Heart right ventricle (tissue), 16 donors: ENCODE measurements at places on chromosomes 3 and 15. TPM values are rescaled to one million over a fixed set of nuclear protein-coding genes. Genes with fewer than 3 reads are reported as not detected.

GRCh38 chr15:76006136-76006778 lies 6.0 kb downstream of the NRG4 start:
- DNase-seq: no peak

GRCh38 chr3:186990277-186990676 lies 60.0 kb downstream of the ST6GAL1 start:
- DNase-seq: no peak

Gene NEK11
- 1.0 TPM for polyA plus RNA-seq

DNA sequence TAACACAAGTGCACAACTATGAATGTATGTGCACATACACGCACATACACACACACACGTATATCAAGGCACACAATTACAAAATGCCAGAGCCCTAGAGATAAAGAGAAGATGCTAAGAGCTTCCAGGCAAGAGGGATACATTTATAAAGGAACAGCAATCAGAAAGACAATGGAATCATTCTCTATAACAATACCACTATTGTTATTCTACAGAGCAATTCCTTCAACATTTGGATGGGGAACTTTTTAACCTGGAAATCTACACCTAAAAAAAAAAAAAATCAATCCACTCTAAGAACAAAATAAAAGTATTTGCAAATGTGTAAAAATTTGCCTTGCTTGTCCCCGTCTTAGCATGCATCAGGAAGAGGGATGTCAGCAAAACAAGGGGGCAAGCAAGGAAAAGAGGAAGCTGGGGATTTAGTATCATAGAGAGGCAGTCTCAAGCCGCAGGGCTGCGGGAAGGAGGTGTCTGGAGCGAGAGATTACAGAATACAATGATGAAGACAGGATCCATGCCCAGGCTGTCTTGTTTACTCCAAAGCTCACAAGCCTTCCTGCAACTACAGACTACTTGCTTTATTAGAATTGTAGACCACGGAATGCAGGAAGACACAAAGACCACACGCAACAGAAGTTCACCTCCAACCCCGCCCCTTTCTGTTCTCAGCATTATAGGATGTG lies 220.2 kb downstream of the NTRK3 start:
- no peak for DNase-seq

GRCh38 chr15:80940331-80940730 lies 49.3 kb downstream of the MESD start:
- DNase-seq: no peak

DNA sequence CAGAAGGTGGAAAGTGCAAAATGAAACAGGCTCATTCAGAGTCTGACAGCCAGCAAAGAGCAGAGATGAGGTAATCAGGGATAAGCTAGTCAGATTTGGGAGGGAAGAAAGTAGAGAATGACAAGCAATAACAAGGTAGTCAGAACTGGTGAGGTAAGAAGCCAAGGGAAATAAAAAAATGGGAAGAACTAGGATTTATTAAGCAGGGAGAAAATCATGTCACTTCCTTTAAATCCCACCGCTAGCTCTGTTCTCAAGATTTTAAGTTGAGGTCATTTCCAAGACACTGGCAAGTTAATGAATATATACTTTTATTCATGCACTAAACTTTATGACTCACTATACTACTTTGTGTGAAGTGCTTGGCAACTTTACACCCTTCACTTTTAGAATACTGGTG lies 1106.8 kb downstream of the IGSF11 start:
- DNase-seq: no peak

Gene KNG1
- 0.07 TPM for polyA plus RNA-seq

DNA sequence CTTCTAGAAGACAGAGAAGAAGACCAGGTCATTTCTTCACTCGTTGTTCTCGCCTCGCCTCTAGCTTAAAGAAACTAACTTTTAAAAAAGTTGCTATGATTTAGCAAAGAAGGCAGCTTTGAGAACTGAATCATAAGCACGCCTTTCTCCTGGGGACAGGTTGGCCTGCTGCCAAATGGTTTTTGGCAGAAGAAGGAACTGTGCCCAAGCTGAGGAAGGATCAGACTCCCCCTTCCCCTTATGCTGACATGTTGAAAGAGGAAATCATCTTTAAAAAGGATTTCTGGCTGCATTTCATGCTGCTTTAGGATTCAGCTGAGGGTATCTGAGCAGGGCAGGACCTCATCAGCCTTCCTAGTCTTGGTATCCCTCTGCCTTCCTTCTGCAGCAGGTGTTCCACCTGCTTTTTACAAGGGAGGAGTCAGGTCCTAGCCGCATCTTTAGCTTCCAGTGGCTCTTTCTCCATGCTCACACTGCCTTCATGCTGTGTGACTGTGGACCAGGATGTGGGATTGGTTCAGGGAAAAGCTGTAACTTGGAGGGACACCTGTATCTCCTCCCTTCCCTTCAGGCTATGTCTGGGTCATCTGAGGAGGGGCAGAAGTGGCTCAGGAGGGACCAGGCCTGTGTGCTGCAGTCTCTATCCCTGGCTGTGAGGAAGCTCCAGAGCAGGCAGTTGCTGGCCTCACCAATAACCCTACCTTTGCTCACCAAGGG lies 34.1 kb upstream of the HACD2 start:
- peak; percentile 67 for DNase-seq

GRCh38 chr3:150096700-150097587 lies 126.2 kb upstream of the PFN2 start:
- DNase-seq: no peak

DNA sequence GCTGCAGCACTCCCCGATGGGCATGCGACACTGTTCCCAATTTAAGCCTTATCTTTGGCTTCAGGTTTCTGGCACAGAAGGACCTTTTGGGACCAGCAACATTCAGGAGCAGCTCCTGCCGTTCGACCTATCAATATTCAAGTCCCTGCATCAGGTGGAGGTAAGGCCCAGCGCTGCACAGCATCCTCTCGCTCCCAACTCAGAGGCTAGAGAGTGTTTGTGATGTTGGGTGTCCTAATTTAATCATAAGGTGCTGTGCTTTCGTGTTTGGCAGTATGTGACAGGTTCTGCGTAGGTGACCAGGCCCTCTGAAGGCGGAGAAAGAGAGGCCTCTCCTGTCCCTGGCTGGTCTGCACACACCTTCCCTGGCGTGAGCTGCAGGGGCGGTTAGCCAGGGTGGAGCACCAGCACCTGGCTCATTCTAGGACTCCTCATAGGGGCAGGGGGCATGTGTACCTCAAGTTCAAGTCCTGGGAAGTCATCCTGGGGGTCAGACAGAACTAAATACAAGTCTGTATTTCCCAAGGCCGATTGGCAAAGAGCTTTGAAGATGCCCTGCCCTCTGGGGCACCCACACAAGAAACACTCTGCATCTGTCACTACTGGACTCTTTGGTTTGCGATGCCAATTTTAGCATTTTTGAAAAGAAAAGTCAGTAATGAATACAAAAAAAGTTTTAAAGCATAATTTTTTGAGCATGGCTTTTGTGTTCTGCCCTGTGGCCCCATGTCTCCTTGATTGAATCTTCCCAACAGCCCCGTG lies 17.0 kb downstream of the NISCH start:
- DNase-seq: peak; percentile 14

GRCh38 chr3:171700653-171701052 lies 109.6 kb downstream of the PLD1 start:
- DNase-seq: no peak

DNA sequence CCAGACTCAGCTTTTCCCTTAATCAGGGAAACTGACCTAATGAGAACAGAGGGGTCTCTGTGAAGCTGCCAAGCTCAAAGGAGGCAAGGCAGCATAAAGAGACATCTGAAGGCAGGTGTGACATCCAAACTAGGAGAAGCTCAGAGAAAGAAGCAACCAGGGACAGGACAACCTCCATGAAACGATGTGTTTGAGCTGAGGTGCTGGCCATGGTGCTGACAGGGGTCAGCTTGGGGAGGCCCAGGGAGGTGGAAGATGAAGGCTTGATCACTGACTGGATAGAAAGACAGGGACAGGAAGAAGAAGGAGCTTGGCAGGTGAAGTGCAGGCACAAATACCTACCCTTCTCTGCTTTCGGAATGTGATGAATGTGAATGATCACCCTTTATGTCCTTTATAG lies 179.5 kb upstream of the NSMCE3 start:
- no peak for DNase-seq

DNA sequence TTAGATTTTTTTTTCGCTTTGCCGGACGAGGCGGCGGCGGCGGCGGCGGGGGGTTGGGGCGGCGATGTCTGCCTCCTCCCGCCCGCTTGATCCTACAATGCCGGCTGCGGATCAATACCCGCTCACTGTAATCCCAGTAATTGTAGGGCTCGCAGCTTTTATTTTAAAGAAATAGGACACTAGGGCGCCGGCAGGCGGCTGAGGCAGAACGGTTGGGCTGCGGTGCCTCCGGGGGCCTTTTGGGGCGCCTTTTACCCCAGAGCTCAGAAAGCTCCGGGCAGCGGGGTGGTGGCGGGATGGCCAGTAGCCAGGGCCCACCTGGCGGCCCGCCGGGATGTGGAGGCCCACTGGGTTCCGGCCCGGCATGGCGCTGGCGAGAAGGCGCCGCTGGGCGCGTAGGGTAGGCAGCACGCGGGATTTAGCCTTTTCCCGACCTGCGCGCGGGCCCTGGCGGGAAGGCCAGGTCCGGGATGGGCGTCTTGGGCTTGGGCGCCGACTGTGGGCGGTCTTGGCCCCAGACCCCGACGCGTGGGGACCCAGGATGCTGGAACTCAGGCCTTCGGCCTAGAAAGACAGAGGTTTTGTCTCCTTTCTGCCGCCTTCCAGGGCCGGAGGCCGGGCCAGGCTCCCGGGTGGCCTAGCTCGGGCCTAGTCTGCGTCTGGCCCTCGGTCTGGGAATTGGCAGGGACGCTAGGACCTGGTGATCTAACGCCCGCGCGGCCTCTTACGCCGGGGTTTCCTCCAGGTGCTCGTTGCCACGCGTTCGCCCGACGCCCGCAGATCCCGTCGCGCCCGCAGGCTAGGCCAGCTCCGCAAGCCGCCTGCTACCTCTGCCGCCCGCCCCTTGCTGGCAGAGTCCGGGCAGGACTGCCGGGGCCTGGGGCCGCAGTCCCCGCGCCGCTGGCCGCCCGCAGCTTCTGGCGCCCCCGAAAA lies 15.5 kb upstream of the ONECUT1 start:
- DNase-seq: no peak

- peak; percentile 48 for DNase-seq
Measured at GRCh38 chr15:84725001-84725491, 9.1 kb upstream of the SEC11A start.

DNA sequence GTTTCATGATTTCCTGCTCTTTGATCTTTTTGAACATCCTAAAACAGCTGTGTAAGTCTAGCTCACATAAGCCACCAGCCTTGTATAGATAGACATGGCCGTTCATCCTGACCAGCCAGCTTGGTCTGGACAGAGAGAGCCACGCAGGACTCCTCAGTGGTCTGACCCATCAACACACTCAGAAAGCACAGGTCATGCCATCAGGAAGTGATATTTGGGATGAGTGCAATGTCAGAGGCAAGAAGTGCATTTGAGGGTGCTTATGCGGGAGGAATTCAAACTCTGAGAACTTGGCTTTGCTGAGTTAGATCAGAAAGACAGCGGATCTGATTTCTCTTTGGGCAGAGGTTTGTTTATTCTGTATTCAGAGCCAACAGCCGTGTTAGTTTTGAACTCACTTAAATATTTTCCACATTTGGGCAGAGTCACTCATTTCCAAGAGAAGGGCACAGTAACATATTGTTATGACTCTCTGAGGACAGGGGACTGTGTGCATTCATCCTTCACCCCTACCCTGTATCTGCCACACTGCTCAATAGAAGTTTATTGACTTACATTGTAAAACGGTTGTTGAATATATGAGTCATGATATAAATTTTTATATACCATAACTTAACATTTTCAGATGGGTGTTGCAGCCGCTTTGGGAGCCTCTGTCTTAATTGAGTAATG lies 225.3 kb upstream of the LYSMD4 start:
- no peak for DNase-seq

Gene ATP13A5
- 0.06 TPM for polyA plus RNA-seq

- peak; percentile 46 for DNase-seq
Measured at GRCh38 chr15:57866149-57866736, 159.7 kb downstream of the POLR2M start.
